ENCODE measurements at places on chromosomes 2 and 18.

- no peak for DNase-seq
Observed at GRCh38 chr18:76432274-76432755, 62.7 kb downstream of the ZNF516 start.

DNA sequence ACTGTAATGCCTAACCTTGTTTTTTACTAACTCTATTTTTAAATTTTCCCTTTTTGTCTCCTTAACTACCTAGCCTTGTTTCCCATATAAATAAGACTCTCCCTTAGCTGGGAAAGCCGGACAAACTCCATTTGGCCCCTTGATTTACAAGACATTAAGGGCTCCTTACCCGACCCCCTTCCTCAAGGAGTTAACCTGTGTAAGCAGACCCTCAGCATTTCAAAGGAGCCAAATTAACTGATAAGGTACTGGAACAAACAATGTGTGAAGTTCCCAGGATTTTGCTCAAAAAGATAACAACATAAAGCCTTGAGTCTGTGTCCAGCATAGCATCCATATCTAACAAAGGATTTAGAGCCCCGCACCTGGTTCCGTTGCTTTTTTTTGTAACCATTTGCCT lies 59.6 kb upstream of the C2orf15 start:
- DNase-seq = no peak

- no peak for DNase-seq
Observed at GRCh38 chr2:157181234-157181633, 76.3 kb upstream of the GALNT5 start.

GRCh38 chr2:17805717-17806363 lies 10.4 kb upstream of the MSGN1 start:
- no peak for DNase-seq

GRCh38 chr2:121561617-121562268 lies 31.1 kb downstream of the RNU4ATAC start:
- DNase-seq = no peak

DNA sequence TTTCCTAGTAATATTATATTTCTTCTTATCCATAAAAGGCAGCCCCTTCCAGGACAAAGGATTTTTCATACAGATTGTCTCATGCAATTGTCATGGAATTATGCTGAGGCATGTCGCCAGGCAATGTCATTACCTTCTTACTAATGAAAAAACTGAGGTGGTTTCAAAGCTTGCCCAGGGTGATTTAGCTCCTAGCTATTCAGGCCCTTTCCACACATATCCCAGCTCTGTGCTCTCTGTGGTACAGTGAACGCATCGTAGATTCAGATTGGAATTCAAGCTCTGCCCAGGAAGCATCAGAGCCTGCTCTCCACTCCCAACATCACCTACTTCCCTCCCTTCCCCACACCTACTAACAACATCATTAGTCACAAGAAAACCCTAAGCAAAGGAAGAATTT lies 60.1 kb downstream of the ATP8B1 start:
- DNase-seq = no peak
